ENCODE measurements at places on chromosomes 4 and X.

- no peak for DNase-seq
These were observed 1037.4 kb upstream of the PABPC4L start for GRCh38 chr4:135238940-135239339.

GRCh38 chrX:87003031-87003430, 514.6 kb upstream of the KLHL4 start:
- DNase-seq = no peak

- DNase-seq = no peak
These were observed 78.9 kb downstream of the MBNL3 start for GRCh38 chrX:132409780-132410556.

DNA sequence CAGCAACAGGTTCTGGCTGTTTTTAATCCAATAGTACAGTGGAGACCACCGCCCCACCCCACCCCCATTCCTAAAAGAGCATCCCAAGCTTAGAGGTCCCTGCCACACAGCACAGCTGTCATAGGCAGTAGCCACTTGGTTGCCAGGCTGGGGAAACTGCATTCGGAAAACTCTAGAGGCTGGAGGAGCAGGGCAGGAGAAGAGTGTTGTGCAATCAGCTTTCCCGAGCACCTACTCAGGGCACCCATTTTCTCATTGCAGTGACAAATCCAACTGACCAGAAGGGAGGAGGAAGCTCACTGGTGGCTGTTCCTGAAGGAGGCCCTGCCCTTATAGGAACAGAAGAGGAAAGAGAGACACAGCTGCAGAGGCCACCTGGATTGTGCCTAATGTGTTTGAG, 1.1 kb downstream of the CXCL1 start:
- no peak for DNase-seq

- DNase-seq = no peak
These were observed 2.9 kb upstream of the BGN start for GRCh38 chrX:153491918-153492317.

- no peak for DNase-seq
These were observed 68.7 kb upstream of the PGM2 start for GRCh38 chr4:37757761-37758160.

DNA sequence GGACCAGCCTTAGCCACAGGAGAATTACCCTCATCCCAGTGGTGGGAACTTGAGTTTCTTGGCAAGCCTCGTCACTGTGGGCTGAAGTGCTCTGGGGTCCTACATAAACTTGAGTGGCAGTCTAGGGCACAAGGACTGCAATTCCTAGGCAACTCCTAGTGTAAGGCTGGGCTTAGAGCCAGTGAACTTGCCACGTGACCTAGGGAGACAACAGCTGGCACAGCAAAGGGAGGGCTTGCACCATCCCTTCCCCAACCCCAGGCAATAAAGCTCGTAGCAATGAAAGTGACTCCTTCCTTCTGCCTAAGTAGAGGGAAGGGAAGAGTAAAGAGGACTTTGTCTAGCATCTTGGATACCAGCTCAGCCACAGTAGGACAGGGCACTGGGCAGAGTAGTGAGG, 81.8 kb downstream of the TEX11 start:
- DNase-seq = no peak

- DNase-seq = no peak
These were observed 12.3 kb downstream of the TBCK start for GRCh38 chr4:106303548-106304281.

DNA sequence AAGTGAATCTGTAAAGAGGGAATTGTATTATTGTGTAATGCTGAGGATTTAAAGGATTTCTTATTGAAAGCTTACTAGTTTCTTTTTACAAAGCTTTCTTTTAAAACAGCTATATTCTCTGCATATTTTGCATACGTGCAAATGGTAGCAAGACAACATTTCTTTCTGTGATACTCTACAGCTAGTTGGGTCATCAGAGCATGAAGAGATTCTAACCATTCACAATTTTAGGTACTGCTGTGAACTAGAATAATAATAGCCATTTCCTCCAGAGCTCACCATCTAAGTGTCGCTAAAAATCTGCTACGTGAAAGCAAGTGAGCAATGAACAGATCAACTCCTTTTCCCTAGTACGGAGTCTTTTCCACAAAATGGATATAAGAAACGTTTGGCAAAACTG, 37.3 kb downstream of the ARHGAP6 start:
- no peak for DNase-seq

- peak; percentile 37 for DNase-seq
These were observed 2.2 kb downstream of the NHS start for GRCh38 chrX:17377091-17377717.

DNA sequence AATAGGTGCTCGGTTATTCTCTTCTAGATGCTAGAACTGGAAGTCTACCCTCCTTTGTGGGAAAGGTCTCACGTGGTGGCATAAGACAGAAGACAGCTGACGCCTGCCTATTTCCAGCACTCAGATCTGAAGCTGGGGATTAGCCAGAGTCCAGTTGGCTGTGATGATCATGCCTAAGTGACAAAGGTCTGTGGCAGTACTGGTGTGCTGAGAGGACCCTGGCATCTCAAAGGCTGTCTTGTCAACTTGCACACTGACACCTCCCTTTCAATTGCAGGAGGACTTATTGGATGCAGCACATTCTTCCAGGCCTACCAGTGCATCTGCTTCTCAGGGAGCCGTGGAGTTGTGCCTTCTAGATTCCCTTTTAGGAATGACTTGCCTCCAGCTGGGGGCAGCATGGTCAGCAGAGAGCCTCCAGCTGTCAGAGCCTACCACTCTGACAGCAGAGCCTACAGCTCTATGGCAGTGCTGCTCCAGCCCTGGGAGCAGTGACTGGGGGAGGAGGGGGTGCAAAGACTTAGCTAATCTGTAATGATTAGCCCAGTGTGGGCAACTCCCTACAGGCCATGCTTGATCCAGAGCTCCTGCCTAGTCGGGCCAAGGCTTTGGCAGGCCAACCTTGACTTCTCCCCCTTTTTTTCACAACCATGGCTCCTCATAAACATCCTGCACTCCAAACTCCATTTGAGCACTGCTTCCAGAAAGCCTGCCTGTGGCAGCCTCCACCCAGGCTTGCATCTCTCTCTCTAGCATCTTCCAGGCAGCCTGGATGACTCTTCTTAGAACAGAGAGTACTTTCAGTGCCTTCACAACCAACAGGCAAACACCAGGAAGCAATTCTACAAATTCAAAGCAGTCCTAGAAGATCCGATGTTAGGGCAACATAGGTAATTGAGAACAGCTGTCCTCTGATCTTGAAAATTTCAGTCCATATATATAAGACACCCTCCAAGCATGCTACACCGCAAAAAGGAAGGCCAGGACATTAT, 13.8 kb upstream of the FGFBP2 start:
- no peak for DNase-seq

GRCh38 chr4:169428376-169428775, 157.6 kb upstream of the SH3RF1 start:
- DNase-seq = no peak

GRCh38 chr4:183586824-183587223, 72.2 kb downstream of the RWDD4 start:
- DNase-seq = no peak

- DNase-seq = no peak
These were observed 120.6 kb downstream of the SPRY1 start for GRCh38 chr4:123517176-123517575.

DNA sequence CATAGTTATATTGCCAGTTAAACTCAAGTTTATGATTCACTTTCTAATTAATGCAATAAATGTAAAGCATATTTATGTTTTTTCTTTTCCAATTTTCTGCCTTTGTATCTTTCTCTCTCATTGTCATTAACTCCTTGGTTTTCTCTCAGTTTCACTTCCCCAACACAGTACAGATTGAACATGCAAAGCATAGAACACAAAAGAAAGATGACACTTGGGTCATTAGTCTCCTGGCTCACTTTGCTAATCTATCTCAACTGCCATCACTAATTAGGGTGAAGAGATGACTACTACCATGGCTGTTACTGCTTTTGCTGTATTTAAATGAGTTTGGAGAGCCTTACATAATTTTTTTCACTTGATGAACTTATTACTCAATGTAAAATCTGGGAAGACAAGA, 12.3 kb upstream of the NAA11 start:
- DNase-seq = no peak

GRCh38 chr4:8710416-8710815, 117.9 kb downstream of the CPZ start:
- no peak for DNase-seq

GRCh38 chr4:45647823-45648222, 476.0 kb downstream of the GABRG1 start:
- no peak for DNase-seq

DNA sequence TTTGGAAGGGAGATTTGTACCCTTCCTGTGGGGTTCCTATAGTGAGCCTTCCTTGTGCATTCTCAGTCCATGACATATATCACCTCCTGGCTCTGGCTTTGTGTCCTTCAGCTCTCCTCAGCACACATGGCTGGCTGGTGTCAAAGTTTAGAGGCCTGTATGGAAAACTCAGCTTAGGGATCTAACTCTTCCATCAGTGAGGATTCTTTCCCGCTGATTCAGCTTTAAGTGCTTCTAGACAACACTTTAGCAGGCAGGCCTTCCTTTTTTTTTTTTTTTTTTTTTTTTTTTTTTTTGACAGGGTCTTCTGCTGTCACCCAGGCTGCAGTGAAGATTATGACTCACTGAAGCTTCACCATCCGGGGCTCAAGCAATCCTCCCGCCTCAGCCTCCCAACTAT, 84.2 kb downstream of the NPNT start:
- DNase-seq = no peak

- DNase-seq = no peak
These were observed 51.8 kb downstream of the TMPRSS11E start for GRCh38 chr4:68499021-68499420.

- no peak for DNase-seq
These were observed 77.6 kb downstream of the MAOA start for GRCh38 chrX:43733699-43734098.

- DNase-seq = no peak
These were observed 11.8 kb upstream of the KLHL8 start for GRCh38 chr4:87232216-87232615.

DNA sequence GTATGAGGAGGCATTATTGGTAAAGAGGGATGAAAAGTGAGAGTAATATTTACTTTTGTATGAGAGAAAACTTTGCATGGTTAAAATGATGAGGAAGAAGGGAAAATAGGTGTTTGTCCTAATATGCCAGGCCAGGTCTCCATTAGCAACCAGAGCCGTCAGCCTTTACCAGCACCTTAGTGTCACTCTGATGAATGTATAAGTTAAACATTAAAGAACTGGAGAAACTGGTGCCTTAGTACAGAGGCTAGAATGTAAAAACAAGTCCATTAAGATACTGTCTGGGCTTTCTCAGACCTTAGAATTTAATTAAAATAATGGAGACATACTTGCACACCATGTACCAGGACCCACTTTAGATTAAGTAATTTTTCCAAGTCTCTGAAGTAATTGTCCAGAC, 222.3 kb downstream of the FAM47A start:
- no peak for DNase-seq

- DNase-seq = no peak
These were observed 237.5 kb downstream of the COL25A1 start for GRCh38 chr4:109065006-109065405.

DNA sequence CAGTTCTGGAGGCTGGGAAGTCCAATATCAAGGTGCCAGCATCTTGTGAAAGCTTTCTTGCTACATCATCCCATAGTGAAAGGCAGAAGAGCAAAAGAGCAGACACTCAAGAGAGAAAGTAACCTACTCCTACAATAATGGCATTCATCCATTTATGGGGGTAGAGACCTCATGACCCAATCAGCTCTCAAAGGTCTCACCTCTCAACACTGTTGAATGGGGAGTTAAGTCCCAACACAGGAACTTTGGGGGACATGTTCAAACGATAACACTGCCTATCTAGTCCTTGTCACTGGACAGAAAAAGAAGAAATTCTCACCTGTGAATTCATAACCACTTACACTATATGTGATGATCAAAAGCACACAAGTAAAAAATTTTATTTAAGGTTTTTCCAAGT, 6.6 kb upstream of the NFKB1 start:
- DNase-seq = no peak

GRCh38 chr4:56434599-56435139, 746 bp downstream of the PPAT start:
- DNase-seq = peak; percentile 58

- DNase-seq = no peak
These were observed 43.2 kb downstream of the HAND2 start for GRCh38 chr4:173486714-173487392.

DNA sequence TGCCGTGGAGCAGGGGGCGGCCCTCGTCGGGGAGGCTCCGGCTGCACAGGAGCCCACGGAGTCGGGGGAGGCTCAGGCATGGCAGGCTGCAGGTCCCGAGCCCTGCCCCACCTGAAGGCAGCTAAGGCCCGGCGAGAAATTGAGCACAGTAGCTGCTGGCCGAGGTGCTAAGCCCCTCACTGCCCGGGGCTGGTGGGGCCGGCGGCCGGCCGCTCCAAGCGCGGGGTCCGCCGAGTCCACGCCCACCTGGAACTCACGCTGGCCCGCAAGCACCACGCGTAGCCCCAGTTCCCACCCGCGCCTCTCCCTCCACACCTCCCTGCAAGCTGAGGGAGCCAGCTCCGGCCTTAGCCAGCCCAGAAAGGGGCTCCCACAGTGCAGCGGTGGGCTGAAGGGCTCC, 589.4 kb downstream of the PPP4R3C start:
- DNase-seq = no peak

- no peak for DNase-seq
These were observed 10.5 kb upstream of the ZNF330 start for GRCh38 chr4:141210168-141210567.

DNA sequence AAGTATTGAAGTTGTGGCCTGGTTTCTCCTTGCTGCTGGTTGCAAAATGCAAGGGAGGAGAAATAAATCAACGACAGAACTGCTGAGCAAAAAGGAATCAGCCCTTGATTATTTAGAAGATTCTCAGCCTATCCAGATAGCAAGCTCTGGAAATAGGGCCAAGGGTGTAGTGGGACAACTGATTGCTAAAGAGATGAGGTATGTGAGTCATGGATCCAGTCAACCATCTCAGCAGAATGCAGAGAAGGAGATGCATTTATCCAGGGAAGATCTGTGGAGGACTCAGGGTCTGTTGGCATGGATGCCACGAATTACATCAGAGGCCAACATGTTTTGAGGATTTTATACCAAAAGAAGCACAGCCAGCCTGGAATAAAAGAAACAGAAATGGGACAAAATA, 36.7 kb downstream of the FOXR2 start:
- DNase-seq = no peak

- DNase-seq = no peak
These were observed 4.5 kb downstream of the BMX start for GRCh38 chrX:15505101-15505500.

- no peak for DNase-seq
These were observed 173.8 kb upstream of the TBC1D9 start for GRCh38 chr4:140930011-140930410.

DNA sequence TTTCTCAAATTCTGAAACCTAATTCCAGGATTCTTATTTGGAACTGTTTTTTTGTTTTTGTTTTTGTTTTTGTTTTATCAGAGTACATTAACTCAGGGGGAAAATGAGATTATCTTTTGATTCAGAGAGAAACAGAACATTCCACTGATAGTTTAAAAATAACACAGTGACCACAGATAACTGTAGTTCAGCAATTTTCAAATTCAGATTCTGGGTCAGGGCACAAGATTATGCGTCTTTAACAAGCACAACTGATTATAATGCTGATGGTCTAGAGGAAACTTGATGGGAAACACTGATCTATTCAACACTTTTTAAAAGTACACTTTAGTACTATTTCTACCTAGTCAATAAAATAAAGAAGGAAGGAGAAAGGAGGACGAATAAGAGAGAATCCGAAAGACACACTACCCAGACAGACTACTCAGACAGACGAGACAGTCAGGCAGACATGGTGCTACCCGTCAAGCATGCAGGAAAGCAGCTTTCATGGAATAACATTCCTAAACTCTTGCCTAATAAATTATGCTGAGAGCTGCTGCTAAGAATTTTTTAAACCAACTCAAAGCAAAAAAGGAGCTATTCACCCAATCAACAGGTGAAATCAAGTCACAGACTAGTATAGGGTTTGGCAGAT, 59.0 kb downstream of the APBB2 start:
- no peak for DNase-seq

Data from activated CD4-positive, alpha-beta T cell treated with anti-CD3 and anti-CD28 coated beads, Interleukin-2, amount 50 U/mL, for 48 hours (primary cell).